Activated CD4-positive, alpha-beta memory T cell treated with anti-CD3 and anti-CD28 coated beads for 36 hours (primary cell): ENCODE measurements at places on chromosomes 3 and 15. TPM values are rescaled to one million over a fixed set of nuclear protein-coding genes. Genes with fewer than 3 reads are reported as not detected.

NOP10 gene
- 211 TPM for total RNA-seq

GRCh38 chr3:131796558-131797198, 238.1 kb downstream of the CPNE4 start:
- DNase-seq = peak; percentile 10

- DNase-seq = no peak
These were observed 150.2 kb downstream of the PLCH1 start for GRCh38 chr3:155594526-155595187.

CDHR4 gene
- 0.22 TPM for total RNA-seq

FGD5 gene
- total RNA-seq = not detected

DNA sequence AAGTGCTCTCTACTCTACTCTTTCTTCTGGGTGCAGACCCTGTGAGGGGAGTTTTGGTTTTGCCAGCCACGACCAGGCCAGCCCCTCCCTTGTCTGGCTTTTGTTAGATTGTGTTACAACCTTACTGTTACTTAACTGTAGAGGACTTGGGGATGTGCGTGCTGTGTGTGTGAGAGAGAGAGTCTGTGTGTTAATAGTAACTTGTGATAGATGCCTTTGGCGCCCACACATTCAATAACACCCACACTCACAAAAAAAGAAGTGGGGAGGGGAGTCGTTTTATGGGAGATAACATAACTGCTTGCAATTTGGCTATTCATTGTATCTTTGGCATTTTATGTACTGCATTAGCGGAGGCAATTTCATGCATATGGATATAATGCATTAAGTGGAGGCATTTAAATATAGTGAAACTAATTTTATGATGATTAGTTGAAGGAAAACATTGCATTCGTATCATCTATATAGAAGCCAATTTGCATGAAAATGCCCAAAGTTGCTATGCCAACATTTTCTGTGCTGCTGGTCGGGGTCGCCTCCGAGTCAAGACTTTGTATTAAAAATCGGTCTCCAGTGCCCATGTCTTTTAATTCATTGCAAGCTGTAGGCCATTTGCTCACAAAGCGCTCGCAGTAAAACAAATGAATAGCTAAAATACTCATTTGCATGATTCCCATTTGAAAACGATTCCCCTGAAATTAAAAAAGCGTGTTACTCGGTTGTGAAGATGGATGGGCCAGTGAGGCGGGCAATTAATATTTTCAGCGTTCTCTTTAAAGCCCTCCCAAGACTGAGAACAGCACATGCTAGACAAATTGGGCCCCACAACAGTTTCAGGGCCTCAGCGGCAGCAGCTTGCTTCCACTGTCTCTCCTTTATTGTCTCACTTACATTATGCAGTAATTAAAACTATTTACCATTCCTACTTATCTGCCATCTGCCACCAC, 158.5 kb upstream of the SMAD3 start:
- no peak for DNase-seq

PPP1R14D gene
- not detected for total RNA-seq

DNA sequence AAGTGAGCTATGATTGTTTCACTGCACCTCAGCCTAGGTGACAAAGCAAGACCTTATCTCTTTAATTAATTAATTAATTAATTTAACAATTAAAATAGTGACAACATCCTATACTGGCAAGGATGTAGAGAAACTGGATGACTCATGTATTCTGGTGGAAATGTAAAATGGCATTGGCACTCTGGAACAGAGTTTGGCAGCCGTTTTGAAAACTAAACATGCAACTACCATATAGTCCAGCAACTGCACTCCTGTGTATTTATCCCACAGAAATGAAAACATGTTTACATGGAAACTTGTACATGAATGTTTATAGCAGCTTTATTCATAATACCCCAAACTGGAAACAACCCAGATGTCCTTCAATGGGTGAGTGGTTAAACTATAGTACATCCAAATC, 56.6 kb downstream of the ANP32A start:
- DNase-seq = no peak

SEC22A gene
- total RNA-seq = 21.5 TPM

C3orf85 gene
- total RNA-seq = not detected

DNA sequence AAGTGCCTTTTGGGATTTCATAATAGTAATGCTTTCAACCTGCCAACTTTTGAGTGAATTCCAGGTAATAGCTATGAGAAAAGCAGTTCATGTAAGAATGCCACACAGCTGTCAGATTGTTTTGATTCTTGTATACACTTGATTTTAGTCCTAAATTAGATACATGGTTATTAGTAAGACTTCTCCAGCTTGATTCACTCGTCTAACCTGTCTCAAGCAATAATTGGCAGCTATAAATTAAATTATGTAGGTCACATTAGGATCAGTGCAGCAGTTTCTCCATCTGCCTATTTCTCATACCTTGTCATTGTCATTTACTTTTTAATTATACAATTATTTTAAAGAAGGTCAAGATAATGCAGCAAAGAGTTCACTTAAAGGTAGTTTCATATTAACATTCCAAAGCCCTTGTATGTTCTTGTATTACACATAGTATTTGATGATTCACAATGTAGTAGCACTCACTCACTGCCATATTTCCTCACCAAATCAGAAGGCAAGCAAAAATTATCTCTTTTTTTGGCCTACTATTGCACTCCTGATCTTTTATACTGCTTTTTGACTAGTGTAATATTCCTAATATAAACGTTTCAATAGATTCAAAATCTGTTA, 10.9 kb upstream of the CRYBG3 start:
- no peak for DNase-seq

DNA sequence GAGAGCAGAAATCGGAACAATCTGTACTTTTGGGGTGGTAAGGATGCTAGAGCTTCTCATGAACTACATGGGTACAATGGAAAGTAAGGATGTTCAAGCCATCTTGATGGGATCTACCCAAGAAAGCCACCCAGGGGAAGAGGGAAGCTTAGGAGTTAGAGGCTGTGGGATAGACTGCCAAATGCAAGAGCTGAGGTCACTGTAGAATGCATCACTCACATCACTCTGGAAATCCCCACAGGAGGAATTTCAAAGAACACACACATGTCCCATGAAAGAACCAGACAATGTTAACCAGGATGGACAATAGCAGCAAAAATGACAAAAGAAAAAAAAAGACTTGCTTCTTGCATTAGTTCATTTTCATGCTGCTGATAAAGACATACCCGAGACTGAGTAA, 32.8 kb upstream of the UBE2E2 start:
- DNase-seq = no peak

SLC22A13 gene
- not detected for total RNA-seq

GRCh38 chr3:4994823-4995499, 15.7 kb downstream of the BHLHE40 start:
- peak; percentile 29 for DNase-seq

DNA sequence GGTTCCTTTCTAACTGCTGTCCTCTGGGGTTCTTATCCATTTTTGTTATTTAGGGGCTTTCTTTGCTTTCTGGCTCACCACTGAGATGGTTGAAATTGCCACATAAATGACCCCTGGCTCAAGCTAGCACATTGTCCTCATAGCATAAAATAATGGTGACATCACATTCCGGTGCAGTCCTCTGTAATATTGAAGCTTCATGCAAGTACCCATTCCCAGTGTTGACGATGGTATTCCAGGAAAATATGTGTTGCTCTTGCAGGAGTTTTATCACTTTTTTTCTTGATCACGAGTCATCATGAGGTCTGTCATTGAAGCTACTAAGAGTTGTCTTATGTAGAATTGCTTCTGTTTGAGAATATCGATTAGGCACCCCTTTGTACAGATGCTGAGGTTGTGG, 56.1 kb downstream of the CRTC3 start:
- no peak for DNase-seq

- no peak for DNase-seq
These were observed 27.7 kb upstream of the CPNE4 start for GRCh38 chr3:132062535-132062934.

- DNase-seq = no peak
These were observed 486.8 kb upstream of the CNTN4 start for GRCh38 chr3:1611824-1612223.

ROBO2 gene
- total RNA-seq = not detected

GRCh38 chr3:58202917-58203360, 7.8 kb downstream of the DNASE1L3 start:
- no peak for DNase-seq

- peak; percentile 57 for DNase-seq
These were observed 65.5 kb downstream of the GALK2 start for GRCh38 chr15:49235446-49236124.

- DNase-seq = no peak
These were observed 139.6 kb upstream of the ZBTB20 start for GRCh38 chr3:115286529-115287197.

GRCh38 chr15:69489073-69489571, 36.5 kb downstream of the RPLP1 start:
- DNase-seq = no peak

DNA sequence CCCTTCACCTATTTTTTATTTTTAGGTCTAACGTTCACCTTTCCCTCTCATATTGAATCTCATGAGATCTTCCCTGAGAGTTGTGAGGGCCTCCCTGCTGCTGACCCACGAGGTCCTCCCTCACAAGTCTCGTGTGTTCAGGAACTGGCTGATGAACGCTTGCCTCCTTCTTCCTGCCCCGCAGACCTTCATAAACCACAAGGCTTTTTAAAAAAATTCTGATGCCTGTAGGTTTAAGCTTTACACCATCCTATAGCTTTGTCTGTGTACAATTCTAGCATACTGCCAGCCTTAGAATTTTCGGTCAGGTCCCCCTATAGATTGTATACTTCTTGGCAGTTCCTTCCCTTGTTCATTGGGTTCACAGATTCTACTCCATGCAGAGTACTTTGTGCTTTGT, 50.5 kb downstream of the CHST2 start:
- DNase-seq = peak; percentile 16

GRCh38 chr3:98776140-98776493, 13.0 kb downstream of the ST3GAL6 start:
- DNase-seq = no peak

GRCh38 chr3:18946524-18946923, 201.8 kb upstream of the KCNH8 start:
- no peak for DNase-seq

DNA sequence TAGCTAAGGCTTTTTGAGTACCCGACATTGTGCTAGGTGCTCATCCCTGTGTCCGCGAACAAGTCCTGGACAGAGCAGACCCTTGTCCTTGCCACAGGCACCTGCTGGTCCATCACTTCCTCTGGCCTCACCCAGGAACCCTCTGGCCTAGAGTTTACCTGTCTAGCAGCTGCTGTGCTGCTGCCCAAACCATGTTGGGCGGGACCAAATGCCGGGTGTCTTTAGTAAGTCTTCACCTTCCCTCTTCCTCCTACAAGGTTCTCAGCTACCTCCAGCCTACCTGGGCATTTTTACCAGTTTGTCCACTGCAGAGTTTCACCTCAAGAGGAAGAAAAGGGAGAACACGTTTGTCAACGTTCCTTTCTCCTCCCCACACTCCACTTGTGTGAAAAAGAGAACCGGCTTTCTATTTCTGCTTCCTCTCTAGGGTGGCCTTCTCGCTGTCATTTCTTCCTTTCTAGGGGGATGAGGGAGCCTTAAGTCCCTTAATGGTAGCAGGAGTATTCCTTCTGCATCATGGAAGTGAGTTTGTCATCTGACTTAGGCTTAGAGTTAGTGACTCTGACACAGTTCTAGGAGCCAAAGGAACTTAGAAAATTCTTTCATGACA, 80.4 kb upstream of the GCNT3 start:
- DNase-seq = no peak

GRCh38 chr15:68593828-68594532, 15.2 kb downstream of the CORO2B start:
- no peak for DNase-seq

DNAJC13 gene
- 33.5 TPM for total RNA-seq

DNA sequence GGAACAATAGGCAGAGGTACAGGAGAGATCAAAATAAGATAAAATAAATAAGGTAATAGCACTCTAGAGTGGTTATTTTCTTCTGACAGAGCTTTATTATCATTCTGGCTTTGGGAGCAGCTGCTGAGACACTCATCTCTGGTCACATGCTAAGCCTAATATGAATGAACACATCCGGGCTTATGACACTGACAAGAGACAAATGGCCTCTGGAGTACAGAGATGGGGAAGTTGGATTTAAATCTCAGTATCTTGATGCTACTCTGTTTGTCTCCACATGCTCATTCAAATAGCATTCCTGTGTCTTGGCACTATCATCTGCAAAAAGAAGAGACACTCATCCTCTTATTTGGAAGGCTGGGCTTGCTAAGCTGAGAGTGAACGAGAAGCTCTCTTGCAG, 55.6 kb downstream of the TMEM45A start:
- no peak for DNase-seq

DNA sequence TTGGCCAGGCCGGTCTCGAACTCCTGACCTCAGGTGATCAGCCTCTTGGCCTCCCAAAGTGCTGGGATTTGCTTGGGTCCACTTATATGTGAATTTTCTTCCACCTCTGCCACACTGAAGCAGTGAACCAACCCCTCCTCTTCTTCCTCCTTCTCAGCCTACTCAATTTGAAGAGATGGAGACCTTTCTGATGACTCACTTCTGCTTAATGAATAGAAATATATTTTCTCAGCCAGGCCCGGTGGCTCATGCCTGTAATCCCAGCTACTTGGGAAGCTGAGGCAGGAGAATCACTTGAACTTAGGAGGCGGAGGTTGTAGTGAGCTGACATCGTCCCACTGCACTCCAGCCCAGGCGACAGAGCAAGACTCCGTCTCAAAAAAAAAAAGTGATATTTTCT, 46.8 kb upstream of the GATM start:
- DNase-seq = no peak

GRCh38 chr15:69600556-69601085, 148.0 kb downstream of the RPLP1 start:
- DNase-seq = no peak

GRCh38 chr15:51090753-51091152, 4.0 kb downstream of the TNFAIP8L3 start:
- DNase-seq = no peak

DNA sequence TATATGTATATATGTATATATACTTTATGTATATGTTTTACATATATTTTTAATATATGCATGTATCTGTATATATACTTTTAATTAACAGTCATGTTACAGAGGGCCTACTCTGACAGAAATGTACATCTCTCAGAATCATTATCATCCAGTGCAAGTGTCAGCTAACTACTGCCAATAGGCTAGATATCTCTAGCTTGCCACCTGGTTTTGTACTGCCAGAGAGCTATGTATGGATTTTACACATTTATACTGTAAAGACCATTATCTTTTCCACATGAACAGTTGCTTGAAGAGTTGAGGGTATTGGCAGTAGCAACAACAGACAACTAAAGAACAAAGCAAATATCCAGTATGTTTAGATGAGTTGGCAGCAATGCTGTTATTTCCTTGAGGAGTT, 99.7 kb upstream of the VGLL3 start:
- no peak for DNase-seq

DNA sequence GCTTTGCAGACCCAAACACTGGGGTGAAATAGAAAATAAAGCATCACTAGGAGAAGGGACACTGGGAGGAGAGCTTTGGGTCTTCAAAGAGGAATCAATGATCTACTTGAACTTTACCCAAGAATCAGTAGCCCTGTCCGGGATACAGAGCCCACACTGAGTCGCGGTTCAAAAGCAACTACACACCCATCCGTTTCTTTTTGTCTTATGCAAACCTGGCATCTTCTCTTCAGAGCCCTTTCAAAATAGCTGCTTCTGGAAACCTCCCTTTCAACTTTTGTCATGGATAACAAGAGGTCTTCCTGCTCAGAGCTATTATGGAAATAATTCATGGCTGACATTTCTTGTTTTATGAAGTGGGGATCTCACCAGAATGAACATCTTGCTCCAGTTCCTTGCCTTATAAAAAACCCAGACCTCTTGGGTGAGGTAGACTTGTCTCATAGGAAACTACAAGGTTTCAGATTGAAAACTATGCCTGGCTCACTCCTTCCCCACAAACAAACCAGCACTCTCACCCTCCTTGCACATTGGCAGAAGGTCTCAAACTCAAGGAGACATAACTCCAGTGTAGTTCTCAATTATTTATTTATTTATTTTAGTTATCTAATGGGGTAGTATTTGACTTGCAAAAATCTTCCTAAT, 115.1 kb upstream of the ARHGEF3 start:
- DNase-seq = peak; percentile 53
